ENCODE measurements at places on chromosomes 4 and X.

GRCh38 chrX:136659174-136659573, 11.2 kb downstream of the CD40LG start:
- DNase-seq: no peak

GRCh38 chr4:150160473-150160872, 82.2 kb downstream of the DCLK2 start:
- DNase-seq: no peak

GRCh38 chrX:136822337-136823095, 41.8 kb upstream of the ARHGEF6 start:
- no peak for DNase-seq

- DNase-seq: no peak
Measured at GRCh38 chr4:109601336-109601735, 41.3 kb downstream of the MCUB start.

DNA sequence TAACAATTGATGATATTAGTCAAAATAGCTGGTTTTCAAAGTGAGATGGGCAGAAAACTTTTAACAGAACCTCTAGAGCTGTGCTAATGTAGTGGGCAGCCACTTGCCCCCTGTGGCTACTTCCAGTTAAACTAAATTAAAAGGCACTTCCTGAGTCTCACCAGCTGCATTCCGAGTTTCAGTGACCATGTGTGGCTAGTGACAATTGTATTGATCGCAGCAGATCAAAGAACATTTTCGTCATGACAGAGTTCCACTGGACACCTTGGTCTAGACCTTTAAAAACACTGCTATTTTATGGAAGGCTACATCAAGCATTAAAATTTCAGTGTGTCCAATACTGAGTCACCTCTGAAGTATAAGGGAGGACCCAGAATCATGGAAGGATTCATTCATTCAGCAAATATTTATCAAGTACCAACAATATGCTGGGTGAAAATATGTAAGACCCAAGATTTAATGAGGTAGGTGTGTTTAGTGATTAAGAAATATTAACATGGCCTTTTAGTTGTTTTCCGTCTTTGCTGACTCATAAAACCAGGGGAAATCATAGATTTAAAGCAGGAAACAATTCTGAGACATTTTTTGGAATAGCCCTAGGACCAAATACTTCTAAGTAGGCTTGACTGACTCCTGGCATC, 5.1 kb upstream of the FAT1 start:
- no peak for DNase-seq

DNA sequence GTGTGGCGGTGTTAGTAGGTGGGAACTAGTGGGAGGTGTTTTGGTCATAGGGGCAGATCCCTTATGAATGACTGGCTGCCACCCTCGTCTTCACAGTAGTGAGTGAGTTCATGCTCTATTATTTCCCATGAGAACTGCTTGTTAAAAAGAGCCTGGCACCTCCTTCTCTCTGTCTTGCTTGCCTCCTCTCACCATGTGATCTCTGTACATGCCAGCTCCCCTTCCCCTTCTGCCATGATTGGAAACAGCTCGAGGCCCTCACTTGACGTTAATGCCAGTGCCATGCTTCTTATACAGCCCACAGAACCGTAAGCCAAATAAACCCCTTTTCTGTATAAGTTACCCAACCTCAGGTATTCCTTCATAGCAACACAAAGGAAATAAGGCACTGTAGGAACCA, 21.7 kb downstream of the PNMA6F start:
- DNase-seq: no peak

- DNase-seq: no peak
Measured at GRCh38 chr4:170662250-170662649, 572.5 kb upstream of the AADAT start.

GRCh38 chr4:7147661-7148310, 44.6 kb upstream of the SORCS2 start:
- no peak for DNase-seq

DNA sequence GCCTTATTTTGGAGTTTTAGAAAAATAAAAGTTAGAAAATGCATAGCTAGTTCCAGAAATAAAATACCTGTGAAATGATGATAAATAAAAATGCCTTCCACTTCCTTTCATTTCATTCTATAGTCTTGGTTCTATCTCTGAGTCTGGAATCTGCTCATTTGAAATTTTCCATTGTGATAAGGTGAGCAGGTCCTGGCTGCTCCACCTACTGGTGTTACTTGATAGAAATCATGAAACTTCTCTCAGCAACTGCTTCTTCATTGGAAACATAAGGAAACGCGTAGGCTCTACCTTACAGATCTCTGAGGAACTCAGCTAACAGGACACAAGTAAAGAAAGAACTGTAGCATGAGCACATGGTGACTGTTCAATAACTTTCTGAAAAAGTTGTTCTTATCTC, 141.8 kb downstream of the DCHS2 start:
- DNase-seq: no peak

- no peak for DNase-seq
Measured at GRCh38 chr4:14115106-14115505, 487.6 kb upstream of the BOD1L1 start.

DNA sequence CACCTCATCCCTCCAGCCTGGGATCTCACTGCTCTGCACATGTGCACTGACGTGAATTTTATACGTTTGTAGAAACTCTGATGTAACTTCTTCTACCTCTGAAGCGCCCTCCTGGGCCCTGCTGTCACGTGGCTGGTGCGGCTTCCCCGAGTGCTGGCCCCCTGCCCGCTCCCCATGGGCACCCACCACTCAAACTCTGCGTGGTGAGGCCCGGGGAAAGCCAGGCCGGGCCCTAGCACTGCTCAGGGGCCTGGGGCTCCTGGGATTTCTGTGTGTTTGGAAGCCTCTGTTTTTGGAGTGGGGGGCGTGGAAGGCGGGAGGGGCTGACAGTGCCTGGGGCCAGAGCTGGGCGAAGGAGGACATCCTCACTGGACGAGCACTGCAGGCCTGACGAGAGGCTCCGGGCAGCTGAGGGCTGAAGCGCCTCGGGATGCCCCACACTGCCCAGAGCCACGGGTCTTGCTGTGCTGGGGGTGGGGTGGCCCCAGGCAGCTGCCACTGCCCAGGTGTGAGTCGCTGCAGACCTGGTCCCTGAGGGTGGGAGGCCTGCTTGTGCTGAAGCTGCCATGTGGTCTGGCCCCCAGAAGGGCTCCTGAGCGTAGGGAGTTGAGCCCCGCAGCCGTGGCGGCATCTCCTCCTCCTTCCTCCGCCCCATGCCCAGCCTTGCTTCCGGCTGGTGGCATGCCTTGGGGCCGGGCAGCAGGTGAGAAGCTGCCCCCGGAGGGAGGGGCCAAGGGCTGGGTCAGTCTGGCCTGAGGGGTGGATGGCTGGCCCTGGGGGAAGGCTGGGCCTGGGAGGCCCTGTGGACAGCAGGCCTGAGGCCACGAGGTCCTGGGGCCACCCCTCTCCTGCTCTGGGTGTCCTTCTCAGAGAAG, 7.7 kb downstream of the NAT8L start:
- DNase-seq: no peak

- DNase-seq: no peak
Measured at GRCh38 chr4:159673221-159673620, 570.3 kb downstream of the RAPGEF2 start.

GRCh38 chr4:13694256-13694655, 66.7 kb upstream of the BOD1L1 start:
- DNase-seq: no peak

GRCh38 chrX:93528917-93529316, 144.5 kb downstream of the NAP1L3 start:
- DNase-seq: no peak

DNA sequence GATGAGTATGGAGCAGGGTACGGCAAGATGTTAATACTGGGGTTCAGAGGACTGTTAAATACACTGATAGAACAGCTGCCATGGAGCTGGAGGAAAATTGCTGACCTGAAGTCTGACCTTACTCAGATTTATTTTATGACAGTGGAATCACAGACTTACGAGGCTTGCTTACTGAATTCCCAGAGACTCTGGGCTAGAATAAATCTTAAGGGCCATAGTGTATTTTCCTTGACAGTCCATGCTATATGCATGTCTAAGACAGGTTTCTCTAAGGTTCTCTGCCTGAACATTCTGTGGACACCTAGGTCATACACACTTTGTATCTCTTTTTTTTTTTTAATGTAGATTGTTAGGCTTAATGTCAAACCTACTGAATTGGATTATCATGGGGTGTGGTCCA, 633.2 kb upstream of the ACTRT1 start:
- no peak for DNase-seq

- DNase-seq: peak; percentile 17
Measured at GRCh38 chr4:2248044-2248780, 6.3 kb upstream of the HAUS3 start.

DNA sequence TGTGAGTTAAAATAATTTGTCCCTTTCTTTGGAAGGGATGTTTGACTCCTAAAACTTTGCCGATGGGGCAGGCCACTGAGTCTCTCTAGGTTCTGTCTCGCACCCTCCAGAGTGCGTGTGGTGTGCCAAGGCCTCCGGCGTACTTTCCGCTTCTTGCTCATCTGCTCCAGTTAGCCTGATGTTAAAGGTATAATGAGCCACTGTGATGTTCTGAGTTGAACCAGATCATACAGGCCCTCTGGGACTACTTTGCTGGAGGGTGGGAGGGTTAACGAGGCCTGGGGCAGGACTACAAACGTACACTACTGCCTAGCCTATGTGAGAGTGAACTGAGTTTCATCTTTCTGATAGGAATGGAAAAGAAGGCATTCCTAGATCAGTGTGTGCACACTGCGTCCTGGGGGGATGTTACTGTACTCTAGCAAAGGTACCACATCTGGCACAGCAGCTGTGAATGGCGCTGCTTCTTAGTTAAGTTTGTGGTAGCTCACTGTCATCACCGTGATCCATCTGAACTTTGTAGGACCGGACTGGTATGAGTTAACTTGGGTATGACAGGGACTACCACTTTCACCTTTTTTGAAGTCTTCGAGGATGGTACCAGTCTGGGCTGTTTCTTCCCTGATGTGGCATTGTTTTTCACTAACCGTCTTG, 60.2 kb downstream of the RGS12 start:
- DNase-seq: no peak

DNA sequence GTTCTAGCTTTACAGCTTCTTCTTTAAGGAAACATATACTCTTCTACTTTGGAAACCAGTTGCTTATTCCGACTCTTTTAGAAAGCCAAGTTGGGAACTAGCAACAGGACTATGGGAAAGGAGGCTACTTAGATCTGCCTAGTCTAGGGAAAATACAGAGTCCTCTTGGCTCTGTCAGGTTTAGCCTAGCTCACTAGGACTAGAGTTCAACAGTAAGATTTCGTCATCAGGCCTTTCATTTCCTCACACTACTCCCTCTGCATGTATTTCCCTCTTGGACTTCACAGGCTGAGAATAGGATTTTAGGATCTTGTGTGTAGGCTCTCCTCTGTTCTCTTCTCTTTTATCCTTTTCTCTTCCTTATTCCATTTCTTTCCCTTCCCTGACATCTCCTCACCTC, 409.8 kb downstream of the AR start:
- no peak for DNase-seq

DNA sequence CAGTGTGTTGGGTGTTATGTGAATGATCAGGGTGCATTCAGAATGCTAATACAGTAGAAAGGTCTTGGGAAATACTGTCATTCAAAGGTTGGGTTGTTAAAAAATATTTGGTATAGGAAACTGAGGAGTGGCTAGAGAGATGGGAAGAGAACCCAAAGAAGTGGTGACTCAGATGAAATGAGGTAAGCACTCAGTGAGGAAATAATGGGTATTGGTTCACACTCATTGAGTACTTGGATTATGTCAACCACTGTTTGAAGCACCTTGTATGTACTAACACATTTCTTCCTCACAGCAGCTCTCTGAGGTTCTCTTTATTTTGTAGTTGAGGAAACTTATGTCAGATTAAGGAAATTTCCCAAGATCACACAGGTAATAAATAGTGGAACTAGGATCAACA, 40.8 kb upstream of the NUDT6 start:
- no peak for DNase-seq

DNA sequence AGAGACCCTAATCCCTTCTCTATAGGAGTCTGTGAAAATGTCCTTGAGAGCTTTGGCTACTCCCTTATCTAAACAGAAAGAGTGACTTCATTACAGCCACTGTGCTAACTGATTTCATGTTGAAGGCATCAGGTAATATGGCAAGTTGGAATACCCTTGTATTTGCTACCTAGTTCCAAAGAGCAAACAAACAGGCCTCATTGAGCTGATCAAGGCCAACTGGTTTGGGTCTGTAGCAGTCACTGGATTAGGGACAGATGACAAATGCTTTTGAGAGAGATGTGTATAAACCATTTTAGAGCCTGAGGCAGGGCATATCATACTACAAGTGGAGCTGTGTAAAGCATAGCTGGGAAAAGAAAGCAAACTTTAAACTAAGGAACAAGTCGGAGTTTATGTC, 22.9 kb upstream of the PDLIM5 start:
- DNase-seq: no peak

DNA sequence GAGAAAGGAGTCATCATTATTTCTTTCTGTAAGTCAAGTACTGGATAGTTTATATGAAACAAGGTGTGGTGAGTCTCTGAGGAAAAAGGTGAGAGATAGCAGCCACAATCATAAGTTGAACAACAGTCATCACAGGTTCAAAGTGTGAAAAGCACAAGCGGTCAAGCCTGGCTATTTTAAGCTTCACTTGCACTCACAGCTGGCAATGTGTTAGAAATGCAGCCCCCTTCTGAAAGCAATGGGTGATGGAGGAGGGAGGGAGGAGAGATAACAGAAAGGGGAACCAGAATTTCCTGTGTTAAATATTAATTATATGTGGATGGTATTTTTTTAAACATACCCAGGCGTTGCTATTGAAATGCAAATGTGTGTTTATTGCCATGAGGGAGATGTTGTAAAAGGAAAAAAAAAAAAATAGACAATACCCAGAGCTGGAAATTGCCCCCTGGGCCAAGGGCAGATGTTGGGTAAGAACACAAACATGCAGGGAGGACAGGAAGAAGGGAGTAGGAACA, 26.9 kb upstream of the BMP3 start:
- DNase-seq: peak; percentile 5

DNA sequence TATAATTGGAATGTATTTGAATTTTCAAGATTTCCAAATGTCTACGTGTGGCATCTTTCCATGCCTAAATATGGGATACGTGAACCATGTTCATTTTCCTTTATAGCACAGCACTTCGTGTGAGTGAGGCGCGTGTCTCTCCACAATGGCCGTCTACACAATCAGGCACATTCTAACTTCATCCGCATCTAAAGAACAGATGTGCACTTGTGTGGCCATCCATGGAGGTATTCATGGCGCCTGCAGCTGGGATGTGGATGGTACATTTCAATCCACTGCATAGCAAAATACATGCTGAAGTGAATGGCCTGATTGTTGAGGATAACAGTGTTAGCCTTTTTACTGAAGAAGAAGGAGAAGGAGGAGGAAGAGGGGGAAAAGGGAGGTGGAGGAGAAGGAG, 34.5 kb upstream of the TRIM2 start:
- DNase-seq: no peak

- DNase-seq: no peak
Measured at GRCh38 chrX:1932231-1932630, 317.4 kb downstream of the ASMT start.

DNA sequence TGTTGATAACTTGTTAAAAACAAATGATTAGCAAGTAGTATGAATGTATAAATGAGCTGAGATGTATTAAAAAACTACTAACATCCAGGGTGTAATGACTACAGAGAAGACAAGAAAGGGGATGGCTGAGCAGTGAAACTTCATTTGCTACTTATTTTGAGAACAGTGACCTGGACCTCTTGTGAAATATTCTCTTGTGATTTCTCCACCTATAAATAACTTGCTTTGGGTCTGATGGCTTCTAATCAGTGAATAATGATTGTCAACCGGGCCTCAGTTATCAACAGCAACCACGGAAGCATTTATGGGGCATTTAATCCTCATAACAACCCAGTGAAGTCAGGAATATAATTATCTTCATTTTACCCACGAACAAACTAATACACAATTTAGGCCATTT, 154.2 kb upstream of the HAND2 start:
- no peak for DNase-seq

Measured in GM13977 (cell line).